ENCODE measurements at places on chromosomes 4 and X. TPM values are rescaled to one million over a fixed set of nuclear protein-coding genes. Genes with fewer than 3 reads are reported as not detected.

DNA sequence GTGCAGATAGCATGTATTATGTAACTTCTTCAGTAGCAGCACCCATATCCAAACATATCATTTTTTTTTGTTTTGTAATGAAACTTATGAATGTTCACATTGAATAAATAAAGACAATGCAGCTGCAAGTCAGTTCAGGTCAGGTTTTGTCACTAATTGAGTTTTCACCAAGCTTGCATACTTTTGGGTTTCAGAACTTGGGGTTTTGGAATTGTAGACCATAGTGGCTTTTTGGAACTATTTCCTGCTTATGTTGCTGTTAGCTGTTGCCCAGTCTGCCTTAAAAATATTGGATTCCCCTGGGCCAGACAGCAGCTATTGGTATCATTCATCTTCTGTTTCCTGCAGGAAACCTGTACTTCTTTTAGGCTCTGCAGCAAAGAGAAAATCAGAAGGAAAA is 113.4 kb upstream of the LIMCH1 start:
- DNase-seq: no peak

DNA sequence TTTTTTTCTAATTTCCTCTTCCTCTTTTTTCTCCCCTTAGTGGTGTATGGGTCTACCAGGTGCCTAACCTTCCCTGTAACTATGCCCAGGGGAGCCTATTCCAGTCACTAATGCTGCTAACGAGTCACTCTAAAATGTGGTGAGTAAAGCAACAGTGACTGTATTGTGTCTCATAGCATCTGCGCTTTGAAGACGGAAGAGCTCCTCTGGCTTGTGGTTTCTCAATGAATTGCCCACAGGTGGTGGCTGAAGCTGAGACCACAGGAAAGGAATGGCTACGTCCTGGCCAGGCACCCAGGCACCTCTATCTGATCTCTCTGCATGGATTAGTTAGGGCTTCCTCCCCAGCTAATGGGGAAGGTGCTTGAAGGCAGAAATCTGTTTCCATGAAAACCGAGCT is 763.5 kb upstream of the FRG1 start:
- no peak for DNase-seq

DNA sequence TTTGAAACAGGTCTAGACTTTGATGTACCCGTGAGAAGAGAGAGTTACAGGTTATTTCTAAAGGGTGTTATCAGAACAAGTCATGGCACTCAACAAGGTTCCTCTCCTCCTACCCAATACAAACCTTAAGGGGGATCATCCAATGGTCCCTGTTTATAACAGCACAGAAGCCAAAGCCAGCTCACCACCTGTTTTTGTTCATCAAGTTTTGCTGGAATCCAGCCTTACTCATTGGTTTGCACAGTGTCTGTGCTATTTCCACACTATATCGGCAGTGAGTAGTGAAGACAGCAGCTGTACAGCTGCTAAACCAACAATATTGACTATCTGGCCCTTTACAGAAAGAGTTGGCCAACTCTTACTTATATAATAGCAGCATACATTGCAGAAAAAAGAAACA is 262.1 kb upstream of the STS start:
- DNase-seq: no peak

The TCEAL5 gene
- total RNA-seq: not detected

DNA sequence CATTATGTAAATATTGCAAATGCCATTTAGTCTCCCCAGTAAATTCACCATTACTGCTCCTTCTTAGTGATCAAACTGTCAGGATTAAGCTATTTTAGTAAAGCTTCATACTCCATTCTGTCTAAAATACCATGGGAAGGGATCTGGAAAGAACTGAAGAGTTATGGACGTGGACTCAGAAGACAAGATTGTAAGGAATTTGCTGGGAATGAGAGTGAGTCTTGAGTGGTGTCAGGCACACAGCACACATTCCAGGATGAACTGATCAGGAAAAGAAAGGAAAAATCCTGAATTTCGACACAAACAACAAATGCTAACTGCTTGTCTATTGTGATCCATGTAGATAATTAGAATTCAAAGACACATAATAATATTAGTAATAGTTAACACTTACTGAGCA is 311.0 kb downstream of the CENPC start:
- DNase-seq: no peak

GRCh38 chr4:124644621-124645020 is 67.9 kb downstream of the ANKRD50 start:
- DNase-seq: no peak

The RBMXL3 gene
- total RNA-seq: not detected

DNA sequence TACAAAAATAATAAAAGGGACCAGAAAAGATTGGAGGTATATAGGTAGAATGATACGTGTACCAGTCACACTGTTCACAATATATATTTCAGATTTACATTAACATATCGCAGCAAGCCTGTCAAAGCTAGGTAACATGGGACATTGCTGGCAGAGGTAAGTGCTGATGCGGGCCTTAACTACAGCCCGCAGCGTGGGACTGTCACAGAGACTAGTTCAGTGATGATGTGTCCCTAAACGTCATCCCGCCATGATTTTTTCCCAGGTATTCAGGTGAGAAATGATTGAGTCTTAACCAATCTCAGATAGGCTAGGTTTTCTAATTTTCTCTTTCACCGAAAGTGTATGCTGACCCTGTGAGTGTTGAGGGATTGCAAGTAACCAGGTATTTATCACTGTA is 7.8 kb upstream of the ATXN3L start:
- DNase-seq: no peak

The SPIN2A gene
- 1.2 TPM for total RNA-seq

GRCh38 chr4:158997660-158998349 is 105.1 kb upstream of the RAPGEF2 start:
- DNase-seq: no peak

DNA sequence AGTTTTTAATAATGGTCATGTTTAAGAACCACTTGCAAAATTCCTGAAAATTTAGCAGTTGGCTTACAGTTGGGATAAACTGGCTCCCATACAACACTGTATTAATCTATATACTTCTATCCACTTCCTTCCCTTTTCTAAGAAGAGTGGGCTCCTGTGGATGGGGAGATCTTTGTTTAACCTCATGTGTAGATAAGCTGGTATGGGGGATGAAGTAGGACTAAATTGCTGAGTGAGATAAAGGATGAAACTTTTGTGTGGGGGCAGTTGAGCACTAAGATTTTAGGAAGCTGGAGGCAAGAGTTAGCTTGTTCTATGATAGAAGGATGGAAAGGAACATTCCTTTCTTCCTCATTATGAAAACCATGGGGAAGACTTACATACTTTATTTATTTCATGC is 54.6 kb upstream of the ATP8A1 start:
- DNase-seq: no peak

GRCh38 chr4:20773144-20773997 is 73.1 kb downstream of the PACRGL start:
- DNase-seq: peak; percentile 5

GRCh38 chr4:32206756-32207155 is 1486.6 kb downstream of the PCDH7 start:
- no peak for DNase-seq

DNA sequence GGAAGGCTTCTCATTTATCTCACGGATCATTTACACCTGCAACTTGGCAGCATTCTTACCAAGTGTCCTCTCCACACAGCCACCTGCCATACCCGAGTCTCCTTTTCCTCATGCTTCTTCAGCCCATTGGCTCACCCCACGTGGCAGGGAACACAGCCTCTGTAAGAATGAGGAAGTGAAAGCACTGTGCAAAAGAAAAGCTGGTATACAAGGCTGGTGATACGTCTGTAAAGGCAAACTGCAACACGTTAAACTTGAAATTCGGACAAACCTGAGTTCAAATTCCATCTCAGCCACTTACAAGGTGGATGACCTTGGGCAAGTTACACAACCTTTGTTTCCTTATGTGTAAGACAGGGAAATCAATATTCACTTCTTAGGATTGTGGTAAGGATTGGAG is 164.0 kb upstream of the RASGEF1B start:
- no peak for DNase-seq

The GLRB gene
- not detected for total RNA-seq

DNA sequence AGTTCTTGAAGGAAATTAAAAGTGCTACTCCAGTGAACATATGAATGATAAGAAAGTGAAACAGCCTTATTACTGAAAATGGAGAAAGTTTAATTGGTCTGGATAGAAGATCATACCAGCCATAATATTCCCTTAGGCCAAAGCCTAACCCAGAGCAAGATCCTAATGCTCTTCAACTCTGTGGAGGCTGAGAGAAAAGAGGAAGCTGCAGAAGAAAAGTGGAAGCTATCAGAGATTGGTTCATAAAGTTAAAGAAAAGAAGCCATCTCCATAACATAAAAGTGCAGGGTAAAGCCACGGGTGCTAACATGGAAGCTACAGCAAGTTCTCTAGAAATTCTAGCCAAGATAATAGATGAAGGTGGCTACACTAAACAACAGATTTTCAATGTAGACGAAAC is 85.5 kb upstream of the ATOH1 start:
- DNase-seq: no peak
